Hippocampal formation (tissue), 2 donors: ENCODE measurements at places on chromosomes 12 and 14.

- no peak for DNase-seq
These were observed 52.5 kb upstream of the PPP2R5C start for GRCh38 chr14:101708853-101709532.

- no peak for DNase-seq
These were observed 135.6 kb downstream of the SLC25A21 start for GRCh38 chr14:37036669-37037341.

DNA sequence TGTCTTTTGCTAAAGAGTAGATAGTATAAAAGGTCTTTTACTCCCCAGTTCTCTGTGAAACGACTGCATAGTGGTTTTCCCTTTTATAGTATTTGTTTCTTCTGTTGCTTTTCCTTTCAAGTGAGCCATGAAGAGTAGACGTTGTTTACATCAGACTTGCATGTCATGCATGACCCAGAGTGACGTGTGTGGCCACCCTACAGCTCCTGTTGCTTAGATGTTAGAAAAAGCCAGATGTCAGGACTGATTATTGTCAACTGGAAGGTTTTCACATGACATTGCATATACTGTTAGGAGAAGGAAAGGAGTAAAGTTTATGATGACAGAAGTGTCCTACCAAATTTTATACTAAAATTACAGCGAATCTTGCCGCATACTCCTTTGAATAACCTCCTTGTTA lies 1.3 kb upstream of the RD3L start:
- no peak for DNase-seq

DNA sequence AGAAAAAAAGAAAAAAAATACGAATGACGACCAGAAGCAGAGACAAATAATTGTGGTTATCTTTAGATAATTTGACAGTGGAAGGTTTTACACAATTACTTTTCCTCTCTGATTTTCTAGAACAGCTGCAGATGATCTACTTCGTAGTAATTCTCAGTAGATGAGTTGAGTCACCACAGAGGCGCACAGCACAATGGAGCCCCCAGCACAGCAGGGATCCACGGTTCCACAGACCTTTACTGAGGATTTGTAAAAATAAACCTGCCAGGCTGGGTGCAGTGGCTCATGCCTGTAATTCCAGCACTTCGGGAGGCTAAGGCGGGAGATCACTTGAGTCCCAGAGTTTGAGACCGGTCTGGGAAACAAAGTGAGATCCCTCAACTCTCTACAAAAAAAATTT lies 29.3 kb downstream of the AMN start:
- no peak for DNase-seq

DNA sequence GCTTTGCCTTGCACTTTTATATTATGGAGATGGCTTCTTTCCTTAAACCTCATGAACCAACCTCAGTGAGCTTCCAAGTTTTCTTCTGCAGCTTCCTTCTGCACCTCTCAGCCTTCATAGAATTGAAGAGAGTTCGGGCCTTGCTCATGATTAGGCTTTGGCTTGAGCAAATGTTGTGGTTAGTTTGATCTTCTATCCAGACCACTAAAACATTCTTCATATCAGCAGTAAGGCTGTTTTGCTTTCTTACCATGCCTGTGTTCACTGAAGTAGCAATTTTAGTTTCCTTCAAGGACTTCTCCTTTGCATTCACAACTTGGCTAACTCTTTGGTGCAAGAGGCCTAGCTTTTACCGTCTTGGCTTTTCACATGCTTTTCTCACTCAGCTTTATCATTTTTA lies 125.4 kb downstream of the SNAPC1 start:
- DNase-seq, result no peak

GRCh38 chr14:53153702-53154112 lies 584 bp upstream of the DDHD1 start:
- DNase-seq, result no peak

DNA sequence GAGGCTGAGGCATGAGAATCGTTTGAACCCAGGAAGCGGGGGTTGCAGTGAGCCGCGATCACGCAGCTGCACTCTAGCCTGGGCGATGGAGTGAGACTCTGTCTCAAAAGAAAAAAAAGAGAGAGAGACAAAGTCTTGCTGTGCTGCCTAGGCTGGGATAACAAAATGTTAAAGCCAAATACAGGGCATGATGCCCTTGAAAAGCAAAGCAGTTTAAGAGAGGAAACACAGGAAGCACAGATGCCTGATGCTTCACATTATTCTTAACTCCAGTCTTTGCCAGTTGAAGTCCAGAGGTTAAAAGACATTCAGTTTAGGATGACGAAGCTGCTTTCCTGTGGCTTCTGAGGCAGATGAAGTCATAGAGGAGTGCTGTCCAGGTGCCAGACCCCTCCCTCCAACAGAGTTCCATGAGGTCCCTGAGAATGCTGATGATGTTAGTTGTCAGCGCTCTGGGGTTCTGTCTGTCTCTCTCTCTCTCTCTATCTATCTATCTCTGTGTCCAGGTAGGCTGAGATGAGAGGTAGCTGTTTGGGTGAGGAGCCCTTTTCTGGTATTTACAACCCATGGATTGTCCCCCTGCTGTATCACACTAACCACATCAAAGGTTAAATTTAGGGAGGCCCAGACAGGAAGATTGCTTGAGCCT lies 4.9 kb upstream of the MRPL52 start:
- DNase-seq, result no peak

- no peak for DNase-seq
These were observed 98.3 kb downstream of the BMP4 start for GRCh38 chr14:53858345-53858684.

- DNase-seq, result no peak
These were observed 45.8 kb upstream of the NCOR2 start for GRCh38 chr12:124613151-124613585.

- no peak for DNase-seq
These were observed 438.9 kb downstream of the ADAMTS20 start for GRCh38 chr12:43113135-43113534.

GRCh38 chr12:122072031-122072970 lies 6.3 kb upstream of the MLXIP start:
- no peak for DNase-seq

- DNase-seq, result no peak
These were observed 55.3 kb downstream of the ISCA2 start for GRCh38 chr14:74548881-74549280.

DNA sequence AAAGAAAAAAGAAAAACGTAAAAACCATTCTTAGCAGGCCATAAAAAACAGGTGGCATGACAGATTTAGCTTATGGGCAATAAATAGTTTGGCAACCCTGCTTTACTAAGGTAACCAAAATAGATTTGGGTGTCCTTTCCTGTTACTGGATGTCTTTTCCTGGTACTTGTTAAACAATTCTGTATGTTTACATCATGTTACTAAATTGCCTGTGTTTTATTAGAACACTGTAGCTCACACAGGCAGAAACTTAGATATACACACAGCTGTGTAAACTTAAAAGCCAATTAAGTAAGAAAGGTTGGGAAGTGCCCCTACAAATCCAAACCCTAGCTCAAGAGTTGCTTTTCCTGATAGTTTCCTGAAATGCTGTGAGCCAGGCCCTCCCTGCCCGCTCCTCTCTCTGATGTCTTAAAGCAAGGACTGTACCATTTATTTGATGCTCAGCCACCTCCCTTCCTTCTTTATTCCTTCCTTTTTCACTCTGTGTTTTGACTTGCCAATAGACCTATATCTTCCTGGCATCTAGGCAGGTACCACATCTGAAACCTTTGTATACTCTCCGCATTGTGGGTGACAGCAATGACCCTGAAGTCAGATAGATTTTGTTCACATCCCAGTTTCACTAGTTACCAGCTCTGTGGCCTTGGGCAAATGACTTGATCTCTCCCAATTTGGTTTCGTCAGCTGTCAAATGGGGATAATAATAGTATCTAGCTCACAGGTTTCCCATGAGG lies 3.7 kb upstream of the CAMKK2 start:
- no peak for DNase-seq

DNA sequence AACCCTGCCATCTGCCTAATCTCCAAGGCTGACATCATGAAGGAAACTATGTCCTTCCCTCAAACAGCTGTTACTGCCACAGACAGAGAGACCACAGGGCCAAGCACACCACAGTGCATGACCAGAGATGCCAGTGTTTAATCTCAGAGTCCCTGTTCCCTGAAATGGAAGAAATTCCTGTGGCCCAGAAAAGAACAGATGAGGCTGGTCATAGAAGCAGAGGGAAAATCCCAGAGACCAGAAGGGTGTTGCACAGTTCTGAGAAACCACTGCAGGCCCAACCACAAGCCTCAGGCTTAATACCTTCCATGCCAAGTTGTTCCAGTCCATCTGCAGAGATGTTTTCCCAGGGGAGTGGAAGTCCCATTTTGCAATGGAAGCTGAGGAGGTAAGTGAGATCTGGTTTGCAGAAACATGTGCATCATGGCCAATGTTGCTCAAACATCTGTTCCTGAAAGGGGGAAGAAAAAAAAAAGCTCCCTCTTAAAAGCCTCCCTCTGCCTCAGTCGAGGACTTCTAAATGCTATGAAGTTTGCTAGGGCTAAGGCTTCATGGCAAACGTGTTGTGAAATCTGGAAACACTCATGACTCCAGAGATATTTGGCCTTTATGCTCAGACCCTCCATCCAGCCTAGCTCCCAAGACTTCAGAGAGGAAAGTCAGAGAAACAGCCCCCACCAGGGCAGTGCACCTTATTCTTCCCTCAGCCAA lies 98.6 kb downstream of the SCARB1 start:
- no peak for DNase-seq

DNA sequence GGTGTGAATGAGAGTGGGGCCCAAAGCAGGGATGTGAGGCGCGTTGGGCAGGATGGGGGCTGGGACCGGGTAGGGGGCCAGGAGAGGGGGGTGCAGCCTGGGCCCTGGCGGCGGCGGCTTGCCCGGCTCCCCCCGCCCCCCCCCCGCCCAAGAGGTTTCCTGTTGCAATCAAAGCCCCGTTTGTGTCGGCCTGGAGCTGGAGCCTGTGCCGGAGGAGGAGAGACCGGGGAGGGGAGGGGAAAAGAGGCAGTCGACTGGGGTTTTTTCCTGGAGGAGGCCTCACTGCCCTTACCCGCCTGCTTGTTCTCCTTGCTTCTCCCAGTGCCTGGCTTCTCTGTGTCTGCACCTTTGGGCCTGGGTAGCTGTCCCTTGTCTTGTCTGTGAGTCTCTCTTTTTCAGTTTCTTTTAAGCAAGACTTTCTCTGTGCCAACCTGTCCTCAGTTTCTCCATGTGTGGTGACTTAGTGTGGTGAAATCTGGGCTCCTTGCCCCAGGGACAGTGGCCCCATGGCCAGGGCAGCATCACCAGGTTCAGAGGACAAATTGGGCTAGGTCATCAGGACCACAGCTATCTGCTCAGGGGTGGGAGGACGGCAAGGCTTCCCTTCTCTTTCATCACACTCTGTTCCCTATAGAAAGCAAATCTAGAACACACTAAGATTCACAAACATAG lies 8.5 kb downstream of the RARG start:
- DNase-seq, result peak; percentile 67

- DNase-seq, result no peak
These were observed 1.2 kb downstream of the KHNYN start for GRCh38 chr14:24430682-24431568.

DNA sequence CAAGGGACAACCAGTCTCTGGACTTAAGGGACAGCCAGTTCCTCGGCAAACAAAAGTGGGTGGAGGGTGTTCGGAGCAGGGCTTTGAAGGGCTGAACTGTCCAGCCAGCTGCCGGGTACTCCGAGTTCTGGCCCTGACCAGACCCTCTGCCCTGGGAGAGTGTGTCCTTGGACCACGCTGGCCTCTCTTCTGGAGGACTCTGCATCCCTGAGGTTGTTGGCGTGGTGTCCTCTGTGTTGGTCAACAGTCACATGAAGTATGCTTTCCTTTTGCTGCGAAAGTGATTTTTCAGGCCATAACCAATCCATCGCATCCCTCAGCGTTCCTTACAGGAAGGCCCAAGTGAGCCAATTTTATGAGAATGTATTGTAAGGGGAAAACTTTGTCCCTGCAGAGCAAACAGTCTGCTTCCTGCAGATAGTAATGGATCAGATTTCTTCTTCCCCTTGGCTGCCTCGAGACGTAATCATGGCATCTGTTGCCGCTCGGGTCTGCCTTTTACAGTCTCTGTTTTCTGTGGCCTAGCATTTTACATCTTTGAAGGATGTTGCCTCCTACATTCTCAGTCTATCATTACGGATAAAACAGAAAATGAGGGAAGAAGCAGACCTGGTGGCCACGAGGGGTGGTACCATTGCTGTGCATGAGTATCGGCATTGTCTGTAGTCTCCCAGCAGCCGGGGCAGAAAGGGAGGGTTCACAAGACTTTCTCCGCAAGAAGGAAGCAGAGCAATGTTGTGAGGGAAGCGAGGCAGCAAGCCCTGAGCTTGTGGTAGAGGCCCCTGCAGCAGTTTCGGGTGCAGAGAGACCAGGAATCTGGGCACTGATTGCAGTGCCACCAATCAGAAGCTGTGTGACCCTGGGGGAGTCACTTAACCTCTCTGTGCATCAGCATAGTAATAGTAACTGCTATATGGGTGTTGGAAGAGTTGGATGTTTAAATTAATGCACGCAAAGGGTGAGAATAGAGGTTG lies 47.4 kb downstream of the SMIM41 start:
- DNase-seq, result no peak

DNA sequence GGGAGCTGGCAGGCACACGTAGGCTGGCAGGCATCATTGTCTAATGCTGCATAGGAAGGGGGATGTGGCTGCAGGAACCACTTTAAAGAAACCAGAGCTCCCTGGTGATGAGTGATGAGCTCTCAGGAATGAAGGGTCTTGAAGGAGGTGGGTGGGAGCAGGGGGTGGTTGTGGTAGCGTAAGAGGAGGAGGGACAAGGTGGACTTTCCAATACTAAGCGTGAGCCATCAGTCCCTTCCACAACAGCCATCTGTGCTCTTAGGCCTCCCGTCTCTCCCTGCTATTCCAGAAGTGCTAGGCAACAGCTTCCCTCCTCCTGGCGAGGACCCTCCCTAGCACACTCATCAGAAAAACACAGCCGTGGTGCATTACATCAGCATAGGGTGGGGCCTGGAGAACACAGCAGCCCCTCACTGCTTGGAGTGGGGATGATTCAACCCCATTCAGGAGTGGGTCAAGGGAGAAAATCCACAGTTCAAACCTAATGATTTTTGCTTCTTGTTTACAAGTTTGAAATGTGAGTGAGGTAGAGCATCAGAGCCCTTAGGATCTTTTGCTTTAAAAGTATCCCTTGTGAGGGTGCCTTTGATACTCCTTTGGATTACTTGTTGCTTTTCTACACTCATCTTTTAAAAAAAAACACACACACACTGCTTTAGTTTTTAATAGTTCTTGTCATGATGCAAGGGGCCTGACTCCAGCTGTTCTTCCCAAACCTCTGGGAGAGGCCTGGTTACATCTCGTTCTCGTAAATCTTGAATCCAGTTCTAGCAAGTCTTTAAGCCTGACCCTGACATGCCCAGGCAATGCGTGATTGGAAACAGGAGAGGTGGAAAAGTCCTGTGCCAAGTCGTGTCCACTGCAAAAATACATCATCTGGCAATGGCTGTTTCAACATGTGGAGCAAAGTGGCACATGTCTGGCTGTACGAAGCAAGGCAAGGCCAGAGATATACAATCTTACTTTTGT lies 356.4 kb upstream of the DDHD1 start:
- DNase-seq, result no peak
